Naive thymus-derived CD4-positive, alpha-beta T cell (primary cell): ENCODE measurements at places on chromosomes 6 and 20. TPM values are rescaled to one million over a fixed set of nuclear protein-coding genes. Genes with fewer than 3 reads are reported as not detected.

The PRDM13 gene
- not detected for polyA plus RNA-seq

The MDFI gene
- not detected for polyA plus RNA-seq

The C4B gene
- polyA plus RNA-seq, result 0.59 TPM

The MOXD1 gene
- polyA plus RNA-seq, result not detected

The RIMS4 gene
- not detected for polyA plus RNA-seq
